ENCODE measurements at places on chromosomes 7 and 10.
A peak's percentile ranks its signal among the peaks of the same experiment; 100 is the strongest.

GRCh38 chr10:47176903-47177868 is 122.8 kb upstream of the GDF10 start:
- no peak for DNase-seq
- no peaks in the 10 kb centered on the region for H3K36me3 ChIP-seq
- no peak overlapping the region for H3K27ac ChIP-seq
- no peaks in the 10 kb centered on the region for H3K27me3 ChIP-seq
- no peak overlapping the region for H3K4me3 ChIP-seq
- H3K4me1 ChIP-seq = no peaks in the 10 kb centered on the region

DNA sequence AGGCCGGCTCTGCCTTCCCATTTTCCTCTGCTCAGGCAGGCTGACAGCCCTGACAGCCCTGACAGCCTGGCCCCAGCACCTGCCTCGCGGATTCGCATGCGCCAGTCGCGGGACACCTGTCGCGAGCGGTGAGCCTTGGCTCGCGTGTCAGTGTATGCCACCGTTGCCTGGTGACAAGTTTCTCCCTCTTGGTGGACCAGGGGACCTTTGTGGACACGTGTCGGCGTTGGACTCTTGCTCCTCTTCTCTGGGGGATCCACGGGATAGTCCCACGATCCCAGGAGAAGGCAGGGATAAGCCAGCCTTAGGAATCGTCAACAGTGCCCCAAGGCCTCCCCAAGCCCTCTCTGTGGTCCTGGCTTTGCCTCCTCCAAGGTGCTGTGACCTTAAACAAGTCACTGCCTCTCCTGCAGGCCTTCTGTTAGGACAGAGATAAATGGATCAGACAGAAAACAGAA is 18.1 kb upstream of the ZNF273 start:
- H3K4me1 ChIP-seq = no peaks in the 10 kb centered on the region
- no peak overlapping the region for H3K4me3 ChIP-seq

DNA sequence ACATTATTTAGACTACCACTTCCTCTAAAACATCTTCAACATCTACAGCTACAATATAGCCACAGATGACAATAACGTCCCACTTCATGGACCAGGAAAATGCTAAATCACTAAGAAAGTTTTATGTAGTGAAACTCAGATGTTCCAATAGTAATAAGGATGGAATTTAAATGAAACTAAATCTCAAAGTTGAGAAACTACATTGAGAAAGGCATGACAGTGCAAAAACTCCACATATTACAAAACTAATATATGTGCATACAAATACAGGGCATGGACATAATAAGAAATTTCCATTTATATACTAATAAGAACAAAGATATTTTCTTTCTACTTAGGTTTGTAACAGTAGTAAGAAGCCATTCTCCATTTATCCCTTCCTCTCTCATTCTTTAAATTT is 31.1 kb downstream of the POT1 start:
- no peaks in the 10 kb centered on the region for H3K27me3 ChIP-seq
- no peaks in the 10 kb centered on the region for H3K36me3 ChIP-seq
- H3K4me1 ChIP-seq = no peaks in the 10 kb centered on the region
- DNase-seq = no peak

GRCh38 chr7:73622909-73623797 is 1.2 kb downstream of the MLXIPL start:
- H3K4me1 ChIP-seq = peaks cover 15% of the 10 kb centered on the region
- peak; percentile 73 for DNase-seq
- H3K27ac ChIP-seq = no peak overlapping the region

DNA sequence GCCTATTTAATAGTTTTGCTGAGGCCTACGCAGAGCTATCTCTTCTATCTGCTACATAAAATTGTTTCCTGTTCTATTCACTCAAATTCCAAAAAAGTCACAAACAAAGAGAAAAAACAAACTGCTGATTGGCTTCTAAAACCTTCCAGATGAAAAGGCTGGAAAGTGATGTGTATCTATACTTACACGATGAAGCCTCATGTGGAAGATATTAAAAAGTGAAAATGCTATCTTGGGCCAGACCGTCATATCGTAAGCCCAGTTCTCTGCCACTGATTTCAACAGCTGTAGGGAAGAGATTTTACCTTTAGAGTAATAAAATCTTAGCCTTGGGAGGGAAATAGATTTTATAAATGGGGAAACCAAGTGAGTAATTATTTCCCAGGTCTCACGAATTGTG is 394.8 kb downstream of the KIF20B start:
- no peak overlapping the region for H3K4me3 ChIP-seq
- no peaks in the 10 kb centered on the region for H3K27me3 ChIP-seq
- no peak for DNase-seq
- H3K27ac ChIP-seq = no peak overlapping the region

DNA sequence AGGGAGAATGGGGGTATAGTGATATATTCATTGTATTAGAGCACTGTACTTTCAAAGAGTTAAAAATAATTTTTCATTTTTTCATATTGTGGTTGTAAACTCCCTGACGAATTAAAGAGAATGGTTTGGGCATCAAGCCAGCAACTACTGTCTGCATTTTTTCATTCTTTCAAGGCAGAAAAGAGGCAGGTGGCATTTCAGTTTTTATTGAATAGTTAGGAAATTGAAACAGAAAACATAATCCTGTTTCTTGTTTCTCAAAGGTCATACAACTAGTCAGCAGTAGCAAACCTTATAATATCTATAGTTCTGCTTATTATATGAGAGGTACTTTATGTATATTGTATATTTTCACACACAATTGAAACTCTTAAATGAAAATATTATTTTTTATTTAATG is 303.9 kb upstream of the KCND2 start:
- no peaks in the 10 kb centered on the region for H3K27me3 ChIP-seq
- H3K36me3 ChIP-seq = no peaks in the 10 kb centered on the region
- H3K27ac ChIP-seq = no peak overlapping the region
- no peak for DNase-seq
- H3K4me1 ChIP-seq = no peaks in the 10 kb centered on the region

DNA sequence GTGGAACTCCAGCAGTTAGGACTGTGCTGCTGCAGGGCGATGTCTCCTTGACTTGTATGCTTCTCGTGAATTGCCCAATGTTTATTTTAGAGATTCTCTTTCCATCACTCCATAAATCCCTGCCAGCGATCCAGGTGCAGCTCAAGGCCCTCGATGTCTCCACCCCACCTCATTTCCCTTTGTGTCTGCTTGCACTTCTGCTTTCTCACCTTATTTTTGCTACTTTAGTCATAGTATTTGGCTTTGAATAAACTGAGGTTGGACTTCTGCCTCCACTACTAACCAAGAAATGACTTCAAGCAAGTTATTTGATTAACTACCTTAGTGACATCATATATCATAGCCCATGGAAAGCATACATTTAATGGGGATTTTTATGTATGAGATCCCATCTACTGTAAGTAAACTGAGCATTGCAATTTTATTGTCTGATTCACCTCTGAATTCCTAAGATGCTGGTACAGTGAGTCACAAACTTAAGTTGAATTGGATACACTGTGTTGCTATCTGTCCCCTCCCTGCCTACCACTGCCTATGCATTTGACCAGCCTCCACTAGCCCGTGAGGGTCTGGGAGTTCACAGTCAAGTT is 255.8 kb downstream of the ABCA13 start:
- no peaks in the 10 kb centered on the region for H3K36me3 ChIP-seq
- H3K27me3 ChIP-seq = no peaks in the 10 kb centered on the region
- no peak overlapping the region for H3K4me3 ChIP-seq
- no peak overlapping the region for H3K27ac ChIP-seq
- no peaks in the 10 kb centered on the region for H3K4me1 ChIP-seq

DNA sequence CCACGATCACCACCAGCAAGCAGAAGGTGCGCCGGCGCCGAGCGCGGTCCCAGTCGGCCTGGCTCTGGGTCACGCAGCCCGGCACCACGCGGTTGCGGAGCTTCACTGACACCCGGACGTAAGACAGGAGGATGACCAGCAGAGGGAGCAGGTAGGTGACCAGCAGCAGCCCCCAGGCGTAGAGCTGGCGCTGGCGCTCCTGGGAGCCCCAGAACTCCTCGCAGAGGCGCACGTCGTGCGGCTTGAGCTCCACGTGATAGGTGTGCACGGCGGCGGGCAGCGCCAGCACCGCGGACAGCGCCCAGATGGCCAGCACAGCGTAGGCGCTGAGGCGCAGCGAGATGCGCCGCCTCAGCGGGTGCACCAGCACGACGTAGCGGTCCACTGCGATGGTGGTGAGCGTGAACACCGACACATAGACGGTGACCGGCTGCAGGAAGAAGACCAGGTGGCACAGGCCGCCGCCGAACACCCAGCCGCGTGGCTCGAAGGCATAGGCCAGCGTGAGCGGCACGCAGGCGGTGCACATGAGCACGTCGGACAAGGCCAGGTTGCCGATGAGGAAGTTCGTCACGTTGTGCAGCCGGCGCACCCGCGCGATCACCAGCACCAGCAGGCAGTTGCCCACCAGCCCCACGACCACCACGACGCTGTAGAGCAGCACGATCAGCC is 920 bp downstream of the PRLHR start:
- no peak overlapping the region for H3K27ac ChIP-seq
- H3K4me1 ChIP-seq = no peaks in the 10 kb centered on the region
- no peak overlapping the region for H3K4me3 ChIP-seq
- H3K27me3 ChIP-seq = peaks cover 26% of the 10 kb centered on the region
- no peaks in the 10 kb centered on the region for H3K36me3 ChIP-seq

DNA sequence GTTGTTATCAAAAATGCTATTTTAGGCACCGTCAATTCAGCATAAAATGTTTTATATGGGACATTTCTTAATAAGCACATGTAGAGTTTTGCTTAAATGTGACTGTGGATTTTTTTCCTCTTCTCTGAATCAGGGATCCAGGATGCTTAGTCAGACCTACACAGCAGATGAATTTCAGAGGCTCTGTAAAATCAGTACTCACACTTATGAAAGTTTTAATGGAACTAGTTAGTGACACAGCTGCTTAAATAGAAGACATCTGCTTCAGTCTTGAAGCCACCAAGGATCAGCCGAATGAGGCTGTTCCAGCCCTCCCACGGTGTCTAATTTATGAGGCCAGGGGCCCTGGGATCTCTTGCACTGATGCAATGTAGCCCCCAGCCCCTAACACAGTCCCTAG is 136.0 kb downstream of the MYOF start:
- H3K27ac ChIP-seq = peak overlapping the region; percentile 11
- H3K4me3 ChIP-seq = no peak overlapping the region
- no peak for DNase-seq
- H3K36me3 ChIP-seq = peaks cover 83% of the 10 kb centered on the region

DNA sequence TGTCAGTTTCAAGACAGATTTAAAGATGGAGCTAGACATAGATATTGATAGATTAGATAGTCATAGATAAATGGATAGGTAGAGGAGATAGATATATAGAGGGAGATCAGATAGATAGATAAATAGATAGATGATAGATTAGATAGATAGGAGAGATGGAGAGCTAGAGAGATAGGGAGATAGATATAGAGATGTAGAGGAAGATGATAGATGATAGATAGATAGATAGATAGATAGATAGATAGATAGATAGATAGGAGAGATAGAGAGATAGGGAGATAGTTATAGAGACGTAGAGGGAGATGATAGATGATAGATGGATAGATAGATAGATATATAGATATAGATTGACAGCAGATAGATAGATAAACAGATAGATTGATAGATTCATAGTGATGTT is 1038.8 kb upstream of the AUTS2 start:
- no peak overlapping the region for H3K27ac ChIP-seq
- no peaks in the 10 kb centered on the region for H3K36me3 ChIP-seq
- H3K4me3 ChIP-seq = no peak overlapping the region
- no peak for DNase-seq
- no peaks in the 10 kb centered on the region for H3K4me1 ChIP-seq

GRCh38 chr10:33945051-33945450 is 610.6 kb upstream of the NRP1 start:
- DNase-seq = no peak
- H3K27ac ChIP-seq = no peak overlapping the region
- no peaks in the 10 kb centered on the region for H3K36me3 ChIP-seq
- no peaks in the 10 kb centered on the region for H3K27me3 ChIP-seq

- DNase-seq = no peak
- H3K4me1 ChIP-seq = peaks cover 19% of the 10 kb centered on the region
- H3K27me3 ChIP-seq = peaks cover 29% of the 10 kb centered on the region
- no peak overlapping the region for H3K27ac ChIP-seq
Observed at GRCh38 chr10:123150986-123151736, 3.0 kb upstream of the BUB3 start.

DNA sequence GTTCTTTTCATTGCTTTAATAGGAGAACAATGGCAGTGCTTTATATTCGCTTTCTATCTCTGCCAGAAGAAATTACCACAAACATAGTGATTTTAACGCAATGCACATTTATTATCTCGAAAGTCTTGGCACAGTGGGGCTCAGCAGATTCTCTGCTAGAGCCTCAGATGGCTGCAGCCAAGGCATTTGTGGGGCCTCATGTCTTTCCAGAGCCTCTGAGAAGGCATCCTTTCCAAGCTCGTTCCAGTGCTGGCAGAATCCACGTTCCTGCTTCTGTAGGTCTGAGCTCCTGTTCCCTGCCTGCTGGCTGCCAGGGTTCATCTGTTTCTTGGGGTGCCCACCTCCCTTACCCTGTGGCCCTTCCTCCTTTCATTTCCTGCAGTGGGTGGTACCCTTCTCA is 60.2 kb downstream of the LRRC18 start:
- no peaks in the 10 kb centered on the region for H3K4me1 ChIP-seq
- no peak overlapping the region for H3K4me3 ChIP-seq
- no peak for DNase-seq
- no peaks in the 10 kb centered on the region for H3K27me3 ChIP-seq
- no peaks in the 10 kb centered on the region for H3K36me3 ChIP-seq

Data from ascending aorta (tissue), 2 donors.